Esophagus squamous epithelium (tissue), 5 donors: ENCODE measurements at places on chromosomes 11 and 22. TPM values are rescaled to one million over a fixed set of nuclear protein-coding genes. Genes with fewer than 3 reads are reported as not detected.

MMP12 gene
- not detected for total RNA-seq

CCDC87 gene
- 0.23 TPM for total RNA-seq

NXPE4 gene
- total RNA-seq, result not detected

GGTLC3 gene
- total RNA-seq, result not detected

PKNOX2 gene
- total RNA-seq, result 1.1 TPM

MRGPRX3 gene
- total RNA-seq, result not detected

TLCD5 gene
- 3.2 TPM for total RNA-seq

CBL gene
- total RNA-seq, result 14.2 TPM

CBX7 gene
- total RNA-seq, result 56.1 TPM

TUT1 gene
- 5.0 TPM for total RNA-seq

RCE1 gene
- 29.7 TPM for total RNA-seq

CCDC134 gene
- total RNA-seq, result 9.0 TPM

AP1B1 gene
- total RNA-seq, result 84.1 TPM

LYVE1 gene
- total RNA-seq, result 5.4 TPM

FOLR2 gene
- total RNA-seq, result 41.6 TPM

CCDC88B gene
- total RNA-seq, result 7.4 TPM

LDHAL6A gene
- total RNA-seq, result not detected

ROBO4 gene
- 4.5 TPM for total RNA-seq

MYH9 gene
- 216 TPM for total RNA-seq

RIMBP3C gene
- not detected for total RNA-seq

ARCN1 gene
- total RNA-seq, result 75.2 TPM

DLG2 gene
- total RNA-seq, result 13.2 TPM

C11orf91 gene
- not detected for total RNA-seq

MAPK8IP2 gene
- 2.9 TPM for total RNA-seq

UBQLNL gene
- total RNA-seq, result not detected

NPTXR gene
- 2.3 TPM for total RNA-seq
